Stimulated activated CD4-positive, alpha-beta T cell treated with anti-CD3 and anti-CD28 coated beads, TNF-alpha, amount 100 ng/mL, for 48 hours (primary cell): ENCODE measurements at places on chromosomes 16 and 17.

DNA sequence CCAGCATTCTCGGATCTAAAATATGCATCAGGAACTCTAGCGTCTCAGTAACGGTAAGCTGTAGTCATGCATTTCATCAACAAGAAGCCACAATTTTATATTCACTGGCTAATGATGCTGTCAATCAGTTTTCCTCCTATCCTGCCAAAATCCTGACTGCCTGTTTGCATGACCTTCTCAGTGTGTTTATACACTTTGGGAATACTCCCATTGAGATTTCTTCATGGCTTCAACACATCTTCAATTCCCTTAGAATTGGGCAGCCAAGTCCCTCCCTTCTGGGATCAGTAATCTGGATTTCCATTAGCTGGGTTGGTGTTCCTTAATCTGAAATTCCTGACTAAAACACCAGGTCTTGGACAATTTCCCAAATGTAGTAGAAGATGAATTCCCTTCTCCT is 348.9 kb upstream of the DYNLRB2 start:
- no peak for DNase-seq

DNA sequence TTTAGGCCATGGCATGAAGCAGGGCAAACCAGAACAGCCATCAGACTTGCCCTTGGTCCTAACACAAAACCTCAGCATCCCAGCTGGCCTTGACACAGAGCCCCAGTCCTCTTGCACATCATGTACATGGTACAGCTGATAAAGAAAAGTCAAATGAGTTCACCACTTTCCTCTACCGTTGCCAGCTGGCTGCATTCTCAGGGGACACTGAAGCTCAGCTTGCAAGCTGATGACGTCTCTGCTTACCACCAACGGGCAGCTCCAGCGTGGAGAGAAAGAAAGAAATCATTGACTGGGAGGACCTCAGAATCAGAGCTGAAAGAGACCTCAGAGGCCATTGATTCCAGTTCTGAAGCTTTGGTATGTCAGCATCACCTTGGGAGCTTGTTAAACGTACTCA is 80.7 kb upstream of the CES5A start:
- no peak for DNase-seq

DNA sequence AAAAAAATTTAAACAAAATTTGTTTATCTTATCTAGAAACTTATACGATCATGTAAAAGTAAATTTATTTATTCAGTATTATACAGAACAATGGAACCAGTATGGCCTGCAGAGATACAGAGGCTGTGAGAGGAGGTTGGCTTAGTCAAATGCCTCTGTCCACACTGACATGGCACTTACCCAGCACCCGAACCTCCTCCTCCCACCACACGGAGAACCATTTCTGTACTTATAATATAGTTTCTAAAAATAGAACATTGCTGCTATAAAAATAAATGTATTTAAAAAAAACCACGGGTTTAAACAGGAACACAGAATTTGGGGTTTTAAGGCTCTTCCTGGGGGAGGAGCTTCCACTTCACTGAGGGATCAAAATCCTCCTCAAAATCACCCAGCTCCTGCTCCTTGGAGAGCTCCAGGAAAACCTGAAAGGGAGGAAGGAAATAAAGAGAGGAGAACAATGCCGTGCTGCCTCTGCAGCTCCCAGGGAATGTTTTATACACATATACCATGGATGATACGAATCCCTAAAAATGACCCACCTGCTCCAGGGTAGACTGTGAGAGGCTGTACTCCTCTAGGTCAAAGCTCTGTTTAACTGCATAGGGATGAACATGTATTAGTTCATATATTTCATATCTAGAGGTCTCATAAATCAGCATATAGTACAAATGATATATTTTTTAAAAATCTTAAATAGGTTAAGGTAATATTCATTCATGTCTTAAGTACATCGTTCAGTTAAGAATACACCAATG is 87.3 kb downstream of the ABCA8 start:
- DNase-seq: no peak

- DNase-seq: no peak
Observed at GRCh38 chr16:84471316-84471715, 33.1 kb downstream of the MEAK7 start.

DNA sequence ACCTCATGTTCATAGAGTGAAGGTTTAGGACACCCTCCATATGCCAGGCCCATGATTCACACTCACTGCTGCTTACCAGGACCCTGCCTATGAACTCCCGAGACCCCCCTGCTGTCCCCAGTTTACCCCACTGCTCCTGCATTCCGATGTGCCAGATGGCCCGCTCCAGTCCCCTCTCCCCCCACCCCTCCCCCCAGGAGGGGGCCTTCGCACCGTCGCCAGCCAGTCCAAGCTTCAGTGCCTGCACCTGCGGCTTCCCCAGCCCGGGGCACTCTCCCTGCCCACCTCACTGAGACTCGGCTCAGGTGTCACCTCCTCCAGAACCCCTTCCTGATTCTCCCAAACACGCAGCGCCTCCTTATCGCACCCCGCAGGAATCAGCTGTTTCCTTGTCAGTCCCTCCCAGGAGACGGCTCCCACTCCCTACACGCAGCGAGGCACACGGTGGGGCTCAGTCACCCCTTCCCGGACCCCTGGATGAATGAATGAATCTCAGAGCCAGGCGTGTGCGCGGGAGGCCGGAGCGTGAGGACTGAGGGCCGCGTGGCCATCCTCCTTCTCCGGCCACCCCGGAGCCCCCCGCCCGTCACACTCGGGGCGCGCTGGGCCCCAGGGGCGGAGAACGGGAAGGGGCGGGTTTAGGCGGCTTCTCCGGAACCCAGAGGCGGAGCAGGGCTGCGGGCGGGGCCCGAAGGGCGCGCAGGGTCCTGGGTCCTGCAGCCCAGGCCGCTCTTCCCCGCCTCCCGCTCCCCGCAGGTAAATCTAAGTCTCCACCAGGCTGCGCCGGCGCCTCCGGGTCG is 1.6 kb downstream of the MYO1C start:
- peak; percentile 46 for DNase-seq

DNA sequence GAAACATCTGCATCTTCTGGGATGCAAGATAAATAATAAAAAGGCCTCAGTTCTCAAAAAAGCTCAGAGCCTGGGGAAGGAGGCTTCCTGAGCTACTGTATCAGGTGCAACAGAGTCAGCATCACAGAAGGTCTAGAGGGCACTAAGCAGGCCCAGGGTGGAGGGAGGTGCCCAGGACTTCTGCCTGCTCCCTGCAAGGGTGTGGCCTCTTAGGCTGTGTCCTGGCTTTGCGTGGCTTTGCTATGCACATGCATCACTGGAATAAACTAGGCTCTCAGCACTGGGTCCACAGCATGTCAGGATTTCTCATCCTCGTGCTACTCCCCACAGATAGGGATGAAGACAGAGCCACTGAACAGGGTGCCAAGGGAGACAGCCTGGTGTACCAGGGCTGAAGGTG is 25.5 kb downstream of the CDK5R1 start:
- no peak for DNase-seq

- no peak for DNase-seq
Observed at GRCh38 chr17:79797492-79798298, 818 bp upstream of the CBX8 start.

DNA sequence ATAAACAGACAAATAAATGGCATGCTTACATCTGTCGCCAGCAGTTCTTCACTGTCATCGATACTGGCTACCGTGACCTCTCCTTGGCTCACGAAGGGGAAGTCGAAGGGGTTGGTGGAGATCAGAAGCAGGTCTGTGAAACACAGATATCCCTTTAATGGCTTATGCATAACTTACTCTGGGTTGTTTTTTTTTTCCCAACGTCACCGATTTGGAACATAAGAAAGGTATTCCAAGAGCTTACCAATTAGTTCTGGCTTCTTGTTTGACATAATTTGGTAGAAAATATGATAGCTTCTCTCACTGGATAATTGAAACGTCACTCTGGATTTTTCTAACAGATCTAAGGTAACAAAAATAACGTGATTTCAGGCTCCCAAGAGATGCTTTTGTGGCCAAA is 18.2 kb downstream of the MYH13 start:
- no peak for DNase-seq

DNA sequence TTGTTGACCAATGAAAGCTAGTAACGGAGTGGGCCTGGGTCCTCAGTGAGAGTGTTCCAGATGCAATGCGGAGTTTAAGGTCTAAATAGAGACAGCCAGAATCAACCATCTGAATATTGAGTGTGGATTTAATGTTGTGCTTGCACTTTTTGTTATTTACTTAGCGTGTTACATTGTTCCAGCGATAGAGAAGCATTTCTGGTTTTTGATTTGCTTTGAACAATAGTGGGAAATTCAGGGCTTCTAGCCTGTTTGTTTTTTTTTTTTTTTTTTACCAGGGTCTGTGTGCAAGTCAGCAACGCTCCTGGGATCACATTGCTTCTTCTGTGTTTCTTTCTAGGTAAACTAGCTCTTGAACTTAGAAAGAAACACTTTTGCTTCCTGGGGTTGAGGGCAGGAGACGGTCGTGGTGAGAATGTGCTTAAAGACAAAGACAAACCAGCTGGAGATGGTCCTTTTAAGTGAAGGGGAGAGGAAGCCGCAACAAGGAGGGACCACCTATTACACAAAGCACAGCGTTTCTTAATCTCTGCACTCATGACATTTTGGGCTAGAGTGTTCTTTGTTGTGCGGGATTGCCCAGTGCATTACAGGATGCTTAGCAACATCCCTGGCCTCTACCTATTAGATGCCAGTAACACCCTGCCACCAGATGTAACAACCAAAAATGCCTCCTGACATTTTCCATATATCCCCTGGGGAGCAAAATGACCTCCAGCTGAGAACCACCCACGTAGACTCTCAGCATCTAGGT is 119.2 kb downstream of the MAP2K6 start:
- no peak for DNase-seq

DNA sequence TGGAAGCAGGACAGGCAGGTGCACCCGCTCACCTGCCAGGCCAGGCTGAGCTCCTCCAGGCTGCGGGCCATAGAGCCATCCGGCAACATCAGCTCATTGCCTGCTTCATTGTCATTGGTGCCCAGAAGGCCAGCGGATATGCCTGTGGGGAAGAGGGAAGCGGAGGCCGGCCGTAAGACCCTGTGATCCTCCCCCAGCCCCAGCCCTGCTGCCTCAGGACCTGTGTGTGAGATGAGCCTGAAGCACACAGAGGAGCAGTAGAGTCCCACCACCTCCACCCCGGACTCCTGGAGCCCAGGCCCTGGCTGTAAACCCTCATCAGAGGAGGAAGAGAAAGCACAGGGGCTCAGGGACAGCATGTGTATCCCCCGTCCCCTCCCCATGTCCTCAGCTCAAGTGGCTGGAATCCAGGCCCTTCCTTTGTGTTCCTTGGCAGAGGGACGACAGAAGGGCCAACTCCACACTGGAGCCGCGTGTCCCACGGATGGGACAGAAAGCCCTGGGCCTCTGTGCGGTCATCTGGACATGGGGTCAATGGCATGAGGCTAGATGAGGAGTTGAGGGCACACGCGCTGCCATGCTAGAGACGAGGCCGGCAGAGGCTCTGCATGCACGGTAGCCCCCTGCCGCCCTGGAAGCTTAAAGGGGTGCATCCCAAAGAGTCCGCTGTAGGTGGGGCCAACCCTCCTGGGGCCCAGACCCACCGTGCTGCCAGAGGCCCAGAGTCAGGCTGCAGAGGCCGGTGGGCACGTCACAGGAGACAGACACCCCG is 39.1 kb downstream of the RMI2 start:
- DNase-seq: no peak

- no peak for DNase-seq
Observed at GRCh38 chr17:17079336-17079735, 37.1 kb downstream of the MPRIP start.

- DNase-seq: peak; percentile 33
Observed at GRCh38 chr17:73255671-73256181, 6.0 kb downstream of the CPSF4L start.

DNA sequence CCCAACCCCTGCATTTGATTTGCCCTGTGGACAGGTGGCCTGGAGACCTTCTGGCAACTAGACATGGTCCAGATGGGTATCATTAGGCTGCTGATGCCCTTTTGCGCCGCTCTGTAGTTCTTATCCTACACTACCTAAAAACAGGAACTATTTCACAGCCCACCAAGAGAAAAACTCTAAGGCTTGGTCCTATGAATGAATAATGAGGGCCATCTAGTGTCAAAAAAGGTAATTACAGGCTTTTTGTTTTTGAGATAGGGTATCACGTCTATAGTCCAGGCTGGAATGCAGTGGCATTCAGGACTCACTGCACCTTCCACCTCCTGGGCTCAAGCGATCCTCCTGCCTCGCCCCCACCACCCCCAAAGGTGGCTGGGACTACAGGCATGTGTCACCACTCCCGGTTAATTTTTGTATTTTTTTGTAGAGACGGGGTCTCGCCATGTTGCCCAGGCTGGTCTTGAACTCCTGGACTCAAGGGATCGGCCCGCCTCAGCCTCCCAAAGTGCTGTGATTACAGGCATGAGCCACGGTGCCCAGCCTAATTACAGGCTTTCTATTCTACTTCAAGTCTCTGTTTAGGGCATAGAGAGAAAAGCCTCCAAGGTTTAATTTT is 20.9 kb downstream of the COIL start:
- DNase-seq: no peak

GRCh38 chr16:23821467-23821866 is 14.3 kb upstream of the PRKCB start:
- no peak for DNase-seq

- DNase-seq: no peak
Observed at GRCh38 chr17:46733837-46734475, 84.5 kb downstream of the WNT3 start.

DNA sequence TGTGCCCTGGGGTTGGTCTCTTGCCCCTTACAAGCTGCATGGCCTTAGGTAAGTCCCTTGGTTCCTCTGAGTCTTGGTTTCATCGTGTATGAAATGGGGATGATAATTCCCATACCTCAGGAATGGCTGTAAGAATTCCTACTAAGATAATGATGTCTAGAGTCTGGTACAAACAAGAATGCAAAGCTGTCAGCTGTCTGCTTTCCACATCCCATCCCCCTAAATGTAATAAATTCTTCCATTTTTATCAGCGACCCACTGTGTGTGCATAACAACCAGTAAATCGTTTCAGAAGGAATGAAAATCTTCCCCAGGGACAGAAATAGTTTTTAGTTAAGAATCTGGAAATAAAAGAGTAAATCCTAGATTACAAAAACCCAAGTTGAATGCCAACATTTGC is 95.4 kb downstream of the CPPED1 start:
- DNase-seq: no peak

- DNase-seq: no peak
Observed at GRCh38 chr16:69087161-69087581, 18.3 kb upstream of the HAS3 start.

- no peak for DNase-seq
Observed at GRCh38 chr16:70809392-70810060, 8.6 kb upstream of the VAC14 start.

DNA sequence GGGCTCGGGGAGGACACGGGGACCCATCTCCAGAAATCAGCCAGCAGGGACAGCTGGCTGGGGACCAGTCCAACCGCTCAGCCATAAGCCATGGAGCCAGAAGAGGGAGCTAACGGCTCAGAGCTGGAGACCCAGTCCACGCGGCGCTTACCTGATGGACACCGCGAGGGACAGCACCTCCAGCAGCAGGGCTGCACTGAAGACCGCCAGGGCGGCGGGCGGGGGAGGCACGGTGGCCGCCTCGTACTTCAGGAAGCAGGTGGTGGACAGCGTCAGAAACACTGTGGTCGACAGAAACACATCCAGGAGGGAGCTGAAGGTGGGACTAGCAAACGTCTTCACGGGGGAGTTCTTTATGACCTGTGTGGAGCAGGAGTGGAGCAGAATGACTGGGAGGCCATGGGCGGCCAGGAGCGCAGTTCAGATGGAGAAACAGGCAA is 102.6 kb upstream of the CREBBP start:
- peak; percentile 34 for DNase-seq
